ENCODE measurements at places on chromosomes 6 and 20.

GRCh38 chr6:56714982-56715456 lies 72.3 kb upstream of the DST start:
- peak; percentile 40 for DNase-seq

DNA sequence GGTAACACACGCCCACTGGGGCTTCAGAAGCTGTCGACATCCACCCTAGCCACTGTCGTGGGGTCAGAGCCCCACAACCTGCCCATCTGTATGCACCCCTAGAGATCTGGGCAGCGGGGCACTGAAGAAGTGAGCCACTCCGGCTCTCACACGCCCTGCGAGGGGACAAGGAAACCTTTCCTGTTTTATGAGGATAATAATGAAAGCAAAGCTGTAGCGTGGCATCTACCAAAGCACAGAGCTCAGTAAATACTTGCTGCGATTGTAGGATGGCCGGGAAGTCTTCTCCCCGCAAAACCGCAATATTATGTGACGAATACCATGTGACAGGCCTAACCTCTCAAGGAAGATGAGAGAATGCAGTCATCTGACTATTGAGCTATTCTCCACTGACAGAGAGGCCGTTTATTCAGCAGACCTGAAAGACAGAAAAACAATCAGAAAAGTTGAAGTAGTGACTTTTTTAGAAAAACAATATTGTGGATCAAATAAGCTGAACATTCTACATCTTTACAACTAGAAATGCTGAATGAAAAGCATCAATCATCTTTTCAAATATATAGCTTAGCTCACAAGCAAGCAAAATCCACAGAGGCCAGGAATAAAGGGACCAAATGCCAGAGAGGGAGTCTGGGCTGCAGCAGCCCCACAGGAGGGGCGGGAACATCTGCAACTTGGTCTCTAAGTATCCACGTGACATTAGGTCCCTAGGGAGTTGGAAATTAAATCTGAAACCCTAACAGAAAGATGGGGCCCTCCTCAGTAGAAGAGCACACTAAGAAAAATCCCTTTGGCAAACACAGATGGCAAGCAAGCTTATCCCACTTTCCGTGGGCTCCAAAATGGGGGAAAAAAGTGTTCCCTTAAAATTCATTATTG lies 207.8 kb downstream of the TTLL2 start:
- DNase-seq = no peak

GRCh38 chr20:63567386-63568169 lies 6.5 kb downstream of the HELZ2 start:
- DNase-seq = no peak

GRCh38 chr6:164928057-164928727 lies 381.2 kb downstream of the C6orf118 start:
- peak; percentile 4 for DNase-seq

GRCh38 chr20:47352332-47353238 lies 3.9 kb downstream of the ZMYND8 start:
- no peak for DNase-seq

DNA sequence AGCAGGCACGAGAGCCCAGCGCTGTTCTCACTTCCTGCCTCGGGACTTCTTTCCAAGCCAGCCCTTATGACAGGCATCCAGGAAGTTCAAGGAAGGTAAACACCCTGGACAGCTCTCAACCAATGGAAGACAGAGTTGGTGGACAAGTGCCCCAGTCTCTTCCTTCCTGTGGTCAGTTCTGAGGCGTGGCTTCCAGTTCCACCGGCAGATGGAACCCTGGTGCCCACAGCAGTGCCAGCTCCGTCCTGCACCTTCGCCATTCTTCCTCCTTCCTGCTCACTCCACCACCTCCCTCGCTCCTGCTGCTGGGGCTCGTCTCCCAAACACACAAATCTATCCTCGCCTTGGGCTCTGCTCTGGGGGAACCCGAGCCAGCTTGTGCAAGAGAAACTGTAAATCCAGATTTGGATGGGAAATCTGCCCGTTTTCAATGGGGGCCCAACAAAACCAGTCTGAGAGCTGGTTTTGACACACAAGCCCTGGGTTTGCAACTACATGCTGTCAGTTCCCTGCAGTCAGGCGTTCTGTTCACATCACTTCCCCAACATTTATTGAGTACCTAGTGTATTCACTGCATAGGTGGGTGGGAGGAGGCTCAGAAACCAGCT lies 162.7 kb downstream of the GRM4 start:
- DNase-seq = peak; percentile 79

DNA sequence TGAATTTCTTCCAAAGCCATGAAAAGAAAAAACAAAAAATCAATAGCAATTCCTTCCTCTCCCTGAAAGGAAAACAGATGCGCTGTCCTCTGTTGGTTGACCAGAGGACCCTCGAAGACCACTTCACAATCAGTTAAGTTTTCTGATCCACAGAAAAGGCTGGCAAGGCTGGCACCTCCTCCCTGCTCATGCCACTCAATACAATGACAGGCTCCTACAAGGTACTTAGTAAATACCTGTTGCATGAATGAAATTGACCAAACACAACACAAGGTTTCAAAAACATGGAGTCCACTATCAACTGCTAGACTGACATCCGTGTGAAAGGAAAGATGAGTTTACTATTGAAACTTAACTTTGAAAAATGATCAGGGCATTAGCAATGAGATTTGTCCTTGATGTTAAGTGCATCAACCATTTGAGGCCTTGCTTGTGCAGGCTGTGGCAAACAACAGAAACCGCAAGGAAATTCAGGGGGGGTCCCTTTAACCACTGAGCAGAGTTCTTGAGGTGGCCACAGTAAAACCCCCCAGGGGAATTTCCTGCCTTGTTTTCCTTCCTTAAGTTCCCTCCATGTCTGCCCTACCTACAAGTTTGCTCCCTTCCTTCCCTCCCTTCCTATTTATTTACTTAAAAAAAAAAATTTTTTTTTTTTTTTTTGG lies 27.9 kb upstream of the RTF2 start:
- no peak for DNase-seq

DNA sequence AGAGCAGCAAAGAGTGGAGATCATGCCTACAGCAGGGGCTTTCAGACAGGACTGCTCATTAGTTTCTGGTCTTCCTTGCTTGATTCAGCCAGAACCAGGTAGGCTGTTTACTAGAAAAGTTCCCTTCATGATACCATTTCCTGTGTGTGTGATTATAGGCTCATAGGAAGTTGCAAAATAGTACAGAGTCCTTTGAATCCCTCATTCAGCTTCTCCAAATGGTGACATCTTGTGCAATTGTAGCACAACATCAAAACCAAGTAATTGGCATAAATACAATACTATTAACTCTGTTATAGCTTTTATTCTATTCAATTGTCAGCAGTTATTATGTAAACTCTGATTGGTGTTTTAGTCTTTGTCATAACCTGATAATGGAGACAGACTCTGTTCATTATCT lies 347.3 kb upstream of the CDH4 start:
- no peak for DNase-seq

DNA sequence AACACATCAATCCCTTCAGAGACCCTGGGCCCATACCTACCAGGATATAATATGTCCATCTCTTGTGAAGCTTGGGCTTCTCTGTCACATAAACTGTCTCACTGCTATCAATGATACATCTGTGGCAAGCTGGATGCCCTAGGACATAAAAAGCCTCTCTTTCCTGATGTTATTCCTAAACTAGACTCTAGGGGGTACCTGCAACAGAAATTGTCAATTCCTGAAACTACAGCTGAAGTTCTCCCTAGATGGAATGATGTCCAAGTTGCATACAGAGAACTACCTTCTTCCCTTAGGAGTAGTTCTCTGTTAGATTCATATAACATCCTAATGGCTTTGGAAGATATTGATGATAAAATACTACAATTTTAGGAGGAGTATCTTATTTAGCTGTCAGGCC lies 35.8 kb downstream of the TBX18 start:
- peak; percentile 20 for DNase-seq

DNA sequence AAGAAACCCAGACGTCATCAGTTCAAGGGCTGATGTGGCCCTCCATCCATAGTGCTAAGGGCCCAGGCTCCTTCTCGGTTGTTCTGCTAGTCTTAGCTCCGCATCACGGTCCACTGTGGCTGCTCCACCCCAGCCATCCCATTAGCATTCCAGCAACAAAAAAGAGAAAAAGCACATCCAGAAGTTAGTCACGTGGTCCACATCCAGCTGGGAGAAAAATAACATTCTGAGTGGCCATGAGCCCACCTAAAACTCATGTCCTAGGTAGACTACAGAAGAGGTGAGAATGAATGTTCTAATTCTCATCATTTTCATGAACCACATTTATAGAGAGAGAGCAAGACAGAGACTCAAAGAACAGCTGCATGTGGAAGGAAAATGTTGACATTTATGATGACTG lies 49.4 kb upstream of the TAB2 start:
- DNase-seq = no peak

GRCh38 chr20:53829724-53830521 lies 236.3 kb upstream of the ZNF217 start:
- peak; percentile 24 for DNase-seq

DNA sequence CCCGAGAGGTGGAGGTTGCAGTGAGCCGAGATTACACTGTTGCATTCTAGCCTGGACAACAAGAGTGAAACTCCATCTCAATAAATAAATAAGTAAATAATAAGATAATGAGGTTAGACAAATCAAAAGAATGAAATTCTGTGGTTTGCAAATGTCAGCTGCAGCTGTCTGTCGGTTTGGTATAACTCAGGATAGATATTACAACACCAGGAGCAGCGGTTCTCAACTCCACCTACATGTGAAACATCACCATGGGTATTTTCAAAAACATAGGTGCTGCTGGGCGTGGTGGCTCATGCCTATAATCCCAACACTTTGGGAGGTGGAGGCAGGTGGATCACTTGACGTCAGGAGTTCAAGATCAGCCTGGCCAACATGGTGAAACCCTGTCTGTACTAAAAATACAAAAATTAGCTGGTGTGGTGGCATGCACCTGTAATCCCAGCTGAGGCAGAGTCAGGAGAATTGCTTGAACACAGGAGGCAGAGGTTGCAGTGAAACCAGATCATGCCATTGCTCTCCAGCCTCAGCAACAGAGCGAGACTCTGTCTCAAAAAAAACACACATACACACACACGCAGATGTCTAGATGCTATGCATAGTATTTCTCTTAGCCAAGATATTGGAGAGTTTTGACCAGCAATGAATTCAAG lies 126.1 kb upstream of the LAMP5 start:
- no peak for DNase-seq

DNA sequence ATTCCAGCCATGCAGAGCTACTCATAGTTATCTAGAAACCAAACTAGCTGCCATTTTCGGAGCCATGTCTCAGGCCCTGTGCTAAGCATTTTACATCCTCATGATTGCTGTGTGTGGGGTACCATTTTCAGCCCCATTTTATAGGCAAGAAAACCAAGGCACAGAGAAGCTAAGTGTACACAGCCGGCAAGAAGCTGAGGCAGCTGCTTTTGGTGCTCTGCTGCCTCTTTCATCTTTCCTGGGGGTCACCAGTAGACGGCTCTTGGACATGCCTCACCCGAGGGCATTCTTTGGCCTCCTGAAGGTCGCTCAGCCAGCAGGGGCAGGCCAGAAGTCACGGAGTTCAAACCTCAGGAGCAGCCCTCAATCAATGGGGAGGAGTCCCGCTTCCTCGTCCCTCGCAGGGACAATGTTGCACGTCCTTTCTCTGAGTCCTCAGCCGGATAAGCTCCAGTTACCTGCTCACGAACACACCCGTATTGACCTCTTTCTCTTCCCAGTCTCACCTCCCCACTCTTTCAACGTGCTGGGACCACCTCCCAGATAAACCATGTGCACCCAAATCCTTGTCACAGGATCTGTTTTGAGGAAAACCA lies 82.6 kb upstream of the BLCAP start:
- DNase-seq = no peak

DNA sequence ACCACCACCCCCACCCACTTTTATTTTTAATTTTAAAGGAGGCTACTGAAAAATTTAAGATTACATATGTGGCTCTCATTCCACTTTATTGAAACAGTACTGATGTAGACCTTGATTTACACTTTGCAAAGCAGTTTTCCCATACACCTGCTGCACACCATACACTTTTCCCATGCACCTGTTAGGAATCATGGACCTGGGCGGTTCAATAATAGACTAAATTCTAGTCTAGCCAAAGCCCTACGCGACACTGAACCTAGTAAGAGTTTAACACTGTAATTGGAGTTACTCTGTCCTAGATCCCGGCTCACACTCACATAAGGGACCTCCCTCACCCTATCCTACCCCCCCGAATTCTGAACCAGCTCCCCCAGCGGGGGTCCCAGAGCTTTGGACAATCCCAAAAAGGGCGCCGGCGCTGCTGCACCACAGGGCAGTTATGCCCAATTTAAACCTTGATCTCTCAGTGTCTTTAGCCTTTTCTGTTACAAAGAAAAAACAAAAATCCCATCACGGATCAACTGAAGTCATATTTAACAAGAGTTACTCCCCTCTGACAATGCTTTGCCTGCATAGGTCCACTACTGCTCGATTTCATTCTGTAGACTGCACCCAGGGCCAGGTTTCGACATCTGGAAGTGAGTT lies 2.4 kb upstream of the GCLC start:
- DNase-seq = no peak

DNA sequence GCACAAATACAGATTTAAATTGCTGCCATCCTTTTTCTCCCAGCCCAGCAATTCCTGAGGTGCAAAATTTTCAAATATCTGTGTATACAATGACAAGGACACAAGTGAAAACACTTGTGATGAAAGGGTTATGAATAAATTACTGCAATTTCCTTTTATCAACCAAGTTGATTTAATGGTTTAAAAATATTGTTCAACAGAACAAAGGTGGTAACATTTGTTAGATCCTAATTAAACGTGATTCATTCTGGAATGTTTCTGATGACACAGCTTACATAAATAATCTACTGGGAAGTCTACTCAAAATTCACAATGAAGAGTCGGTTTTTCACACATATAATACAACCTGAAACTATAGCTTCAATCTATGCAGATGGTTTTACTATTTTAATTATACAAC lies 17.1 kb downstream of the B4GALT5 start:
- no peak for DNase-seq

DNA sequence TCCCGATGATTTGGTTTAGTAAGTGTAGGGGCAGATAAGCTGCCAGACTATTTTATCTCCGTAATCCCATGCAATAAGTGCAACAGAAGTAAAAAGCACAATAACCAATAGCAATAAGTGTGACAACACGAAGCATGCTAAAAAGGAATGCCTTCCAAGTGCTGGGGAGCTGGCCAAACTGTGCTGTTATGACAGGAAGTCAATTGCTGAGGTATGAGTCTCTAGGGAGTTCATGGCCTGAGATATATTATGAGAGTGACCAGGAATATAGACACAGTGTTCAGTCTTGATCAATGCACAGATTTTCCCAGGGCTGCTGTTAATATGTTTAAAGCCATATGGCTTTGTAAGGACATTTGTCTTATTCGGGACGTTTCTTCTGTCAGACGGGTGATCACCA lies 10.5 kb upstream of the ANGPT4 start:
- no peak for DNase-seq

GRCh38 chr6:33197431-33198048 lies 2.9 kb downstream of the RXRB start:
- DNase-seq = peak; percentile 84

GRCh38 chr6:89081129-89081422 lies 525 bp downstream of the PNRC1 start:
- DNase-seq = no peak

GRCh38 chr6:158333094-158333493 lies 20.8 kb downstream of the TULP4 start:
- DNase-seq = no peak

All from GM03348 (cell line).